Stimulated activated CD8-positive, alpha-beta memory T cell treated with anti-CD3 and anti-CD28 coated beads, Interleukin-12 subunit alpha, Interleukin-12 subunit beta, amount 100 ng/mL, for 1 hour (primary cell): ENCODE measurements at places on chromosomes 6 and 20.

DNA sequence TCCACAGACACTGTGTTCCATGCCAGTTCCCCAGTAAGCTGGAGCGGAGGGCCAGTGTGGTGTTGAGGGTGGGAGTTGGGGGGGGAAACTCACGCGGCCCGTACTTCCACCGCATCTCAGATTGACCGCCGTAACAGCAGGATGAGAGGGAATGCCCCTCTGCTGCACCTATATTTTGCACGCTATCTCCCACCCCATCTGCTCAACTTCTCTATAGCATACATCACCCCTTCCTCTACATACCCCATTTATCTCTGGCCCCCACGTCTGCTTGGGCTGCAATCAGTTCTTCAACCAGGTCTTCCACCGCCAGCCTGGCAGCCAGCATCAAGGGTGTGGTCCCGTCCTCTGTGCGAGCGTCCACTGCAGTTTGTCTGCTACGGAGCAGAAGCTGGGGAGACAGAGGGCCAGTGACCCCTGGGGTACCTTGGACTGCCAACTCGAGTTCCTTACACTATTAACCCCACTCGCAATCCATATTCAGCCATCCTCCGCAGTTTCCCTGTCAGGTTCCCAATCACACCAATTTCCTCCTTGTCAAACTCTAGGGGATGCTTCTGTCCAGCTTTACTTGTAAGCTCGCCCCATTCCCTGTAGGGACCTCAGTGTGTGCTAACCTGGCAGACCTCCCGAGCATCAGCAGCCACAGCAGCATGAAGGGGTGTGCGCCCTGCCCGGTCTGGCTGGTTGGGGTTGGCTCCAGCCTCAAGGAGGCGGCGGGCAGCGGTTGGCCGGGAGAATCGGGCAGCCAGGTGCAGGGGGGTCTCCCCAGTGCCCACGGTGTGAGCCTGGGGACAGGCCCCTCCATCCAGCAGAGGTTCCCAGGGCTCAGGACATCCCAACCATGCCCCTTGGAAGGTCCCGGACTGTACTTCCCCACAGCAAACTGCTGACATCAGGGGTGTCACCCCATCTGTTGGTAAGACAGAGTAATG lies 4.5 kb upstream of the GPSM3 start:
- DNase-seq, result no peak

DNA sequence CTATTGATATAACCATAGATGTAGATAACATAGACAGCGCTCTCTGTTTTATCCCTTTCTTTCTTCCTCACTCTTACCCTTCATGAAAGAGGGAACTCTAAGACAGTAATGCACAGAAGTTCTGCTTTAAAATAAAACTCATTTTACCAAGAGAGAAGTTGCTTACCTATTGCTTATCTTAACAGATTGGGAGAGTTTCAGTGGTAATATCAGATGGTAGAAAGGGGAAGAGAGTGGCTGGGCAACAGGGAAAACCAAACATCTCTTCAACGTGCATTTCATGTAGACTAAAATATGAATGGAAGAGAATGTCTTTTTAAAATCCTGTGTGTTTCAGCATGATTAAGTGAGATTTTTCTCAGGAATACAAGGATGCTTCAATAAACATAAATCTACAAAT lies 45.3 kb upstream of the SIRPG start:
- DNase-seq, result no peak

GRCh38 chr6:91328241-91328640 lies 741.4 kb upstream of the MAP3K7 start:
- DNase-seq, result no peak

- DNase-seq, result no peak
Observed at GRCh38 chr6:62445521-62445920, 159.5 kb upstream of the KHDRBS2 start.

GRCh38 chr20:9506280-9506821 lies 8.0 kb upstream of the LAMP5 start:
- no peak for DNase-seq

GRCh38 chr20:63219447-63219821 lies 3.5 kb upstream of the YTHDF1 start:
- DNase-seq, result no peak

DNA sequence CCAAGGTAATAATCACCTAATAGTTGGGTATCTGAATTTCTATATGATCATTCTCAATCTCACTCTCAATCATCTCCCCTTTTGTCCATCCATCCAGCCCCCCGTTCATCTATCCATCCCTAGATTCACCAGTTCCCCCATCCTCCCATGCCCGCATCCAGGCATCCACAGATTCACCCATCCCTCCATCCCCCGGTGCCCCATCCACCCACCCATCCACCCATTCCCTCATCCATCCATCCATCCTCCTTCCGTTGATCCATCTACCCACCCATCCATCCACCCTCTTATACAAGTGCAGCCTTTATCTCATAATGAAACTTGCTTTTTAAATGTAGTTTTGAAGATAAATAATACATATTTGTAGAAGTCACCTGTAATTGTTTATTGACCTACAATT lies 76.5 kb downstream of the EYA4 start:
- DNase-seq, result no peak
